ENCODE measurements at places on chromosomes 7 and 10. TPM values are rescaled to one million over a fixed set of nuclear protein-coding genes. Genes with fewer than 3 reads are reported as not detected.

ACSM6 gene
- total RNA-seq = not detected

GALNT17 gene
- total RNA-seq = not detected

ERV3-1 gene
- 6.9 TPM for total RNA-seq

IMPDH1 gene
- total RNA-seq = 61.6 TPM

ANAPC16 gene
- total RNA-seq = 43.5 TPM

C10orf105 gene
- under 0.01 TPM for total RNA-seq

CUEDC2 gene
- total RNA-seq = 52.5 TPM

PLEKHS1 gene
- total RNA-seq = 0.09 TPM

MOGAT3 gene
- not detected for total RNA-seq

PRSS1 gene
- not detected for total RNA-seq

SUN3 gene
- not detected for total RNA-seq

ZC3HAV1 gene
- 25.9 TPM for total RNA-seq

PLPP4 gene
- total RNA-seq = 0.46 TPM

OR13A1 gene
- total RNA-seq = not detected

Measured in smooth muscle cell of bladder (primary cell).